Mesothelial cell of epicardium (in vitro differentiated cells): ENCODE measurements at places on chromosomes 2 and 18. TPM values are rescaled to one million over a fixed set of nuclear protein-coding genes. Genes with fewer than 3 reads are reported as not detected.

Gene SLC14A1
- 0.20 TPM in 1 of 3 replicates, not detected in the others for total RNA-seq

Gene ATG16L1
- 20.0 to 23.5 TPM (median 21.7 TPM) in 3 replicates for total RNA-seq

Gene DCC
- total RNA-seq: 0.38 to 1.3 TPM (median 1.0 TPM) in 3 replicates

Gene KLHL30
- 0.16 to 0.20 TPM (median 0.20 TPM) in 3 replicates for total RNA-seq

Gene BOK
- total RNA-seq: 33.0 to 37.2 TPM (median 36.0 TPM) in 3 replicates

GRCh38 chr2:30149976-30150375 lies 3.2 kb downstream of the YPEL5 start:
- no peak for DNase-seq

DNA sequence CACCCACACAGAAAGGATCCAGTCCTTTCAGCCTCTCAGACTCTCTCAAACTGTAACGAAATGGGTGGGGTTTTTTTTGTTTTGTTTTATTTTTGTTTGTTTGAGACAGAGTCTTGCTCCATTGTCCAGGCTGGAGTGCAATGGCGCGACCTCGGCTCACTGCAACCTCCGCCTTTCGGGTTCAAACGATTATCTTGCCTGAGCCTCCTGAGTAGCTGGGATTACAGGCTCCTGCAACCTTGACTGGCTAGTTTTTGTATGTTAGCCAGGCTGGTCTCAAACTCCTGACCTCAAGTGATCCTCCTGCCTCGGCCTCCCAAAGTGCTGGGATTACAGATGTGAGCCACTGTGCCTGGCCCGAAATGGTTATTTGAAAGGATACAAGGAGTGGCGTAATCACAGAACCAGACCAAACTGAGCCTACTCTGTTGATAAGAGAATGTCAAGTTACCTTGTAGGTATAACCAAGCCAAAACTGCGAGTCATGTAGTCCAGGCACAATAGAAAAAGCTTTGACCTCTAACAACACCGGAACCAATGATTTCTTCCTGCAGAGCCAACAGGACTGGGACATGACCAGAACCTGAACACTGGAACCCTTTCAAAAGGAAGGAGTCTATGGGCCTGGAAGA lies 72.5 kb downstream of the NCAPH start:
- no peak for DNase-seq

GRCh38 chr2:126839796-126840195 lies 58.9 kb upstream of the TEX51 start:
- DNase-seq: no peak

DNA sequence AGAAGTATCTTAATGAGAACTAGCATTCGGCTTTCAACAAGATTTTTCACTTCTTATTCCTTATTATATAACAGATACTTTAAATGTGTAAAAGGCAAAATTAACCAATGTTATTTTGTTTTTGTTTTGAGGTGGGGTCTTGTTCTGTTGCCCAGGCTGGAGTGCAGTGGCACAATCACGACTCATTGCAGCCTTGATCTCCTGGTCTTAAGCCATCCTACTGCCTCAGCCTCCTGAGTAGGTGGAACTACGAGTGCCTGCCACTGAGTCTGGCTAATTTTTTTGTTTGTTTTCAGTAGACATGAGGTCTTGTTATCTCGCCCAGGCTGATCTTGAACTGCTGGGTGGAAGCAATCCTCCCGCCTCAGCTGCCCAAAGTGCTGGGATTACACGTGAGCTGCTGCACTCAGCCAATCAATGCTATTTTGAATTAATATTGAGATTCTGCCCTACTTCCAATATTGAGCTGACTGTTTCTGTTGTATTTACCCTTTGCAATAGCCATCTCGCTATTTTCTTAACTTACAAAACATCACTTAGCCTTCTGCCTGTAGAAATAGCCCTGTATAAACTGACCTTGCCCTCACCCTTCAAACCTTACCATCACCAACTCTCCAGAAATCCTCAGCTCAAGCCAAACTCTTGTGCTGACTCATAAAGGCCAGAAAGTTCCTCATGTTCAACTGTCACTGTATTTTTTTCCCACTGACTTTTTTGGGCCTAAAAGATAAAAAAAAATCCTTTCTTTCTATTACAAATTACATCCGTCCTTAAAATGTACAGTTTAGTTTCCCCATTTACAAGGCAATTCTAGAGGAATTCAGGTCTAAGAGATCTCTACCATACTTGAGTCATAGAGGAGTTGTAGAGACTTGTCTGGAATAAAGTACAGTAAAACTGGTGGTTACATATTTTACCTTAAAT lies 94.3 kb downstream of the OLA1 start:
- no peak for DNase-seq

DNA sequence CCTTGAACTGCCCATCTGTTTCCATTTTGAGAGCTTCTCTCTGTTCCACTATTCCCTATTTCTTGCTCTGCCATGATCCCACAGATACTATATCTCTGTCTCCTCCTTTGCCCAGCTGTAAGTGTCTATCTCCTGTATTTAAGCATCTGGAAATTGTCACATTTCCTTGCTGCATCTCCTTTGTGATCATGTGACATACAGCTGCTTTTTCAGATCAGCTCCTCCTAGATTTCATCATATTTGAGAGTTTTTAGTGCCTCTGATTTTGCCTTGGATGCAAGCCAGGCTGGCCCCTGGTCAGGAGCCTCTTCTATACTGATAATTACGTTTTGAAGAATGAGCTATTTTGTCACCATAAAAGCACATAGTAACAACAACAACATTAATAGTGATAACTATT lies 131.7 kb upstream of the TNP1 start:
- DNase-seq: no peak

GRCh38 chr2:20617081-20617575 lies 33.8 kb downstream of the HS1BP3 start:
- no peak for DNase-seq

DNA sequence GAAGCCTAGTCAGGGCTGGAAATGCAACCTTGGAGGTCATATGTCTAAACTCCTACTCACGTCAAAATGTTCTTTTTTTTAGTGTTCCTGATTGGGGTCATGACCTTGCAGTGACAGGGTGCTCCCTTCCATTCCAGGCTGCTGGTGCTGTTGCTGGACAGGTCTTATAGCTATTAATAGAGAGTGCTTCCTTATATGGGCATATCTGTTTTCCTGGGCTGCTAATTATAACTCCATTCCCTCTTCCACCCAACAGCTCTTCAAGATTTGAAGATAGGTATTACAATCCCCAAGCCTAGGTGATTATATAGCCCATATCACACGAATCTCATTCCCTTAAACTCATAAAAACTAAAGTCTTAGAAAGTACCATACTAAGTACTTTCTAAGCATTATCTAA lies 12.6 kb downstream of the HOXD3 start:
- DNase-seq: no peak

DNA sequence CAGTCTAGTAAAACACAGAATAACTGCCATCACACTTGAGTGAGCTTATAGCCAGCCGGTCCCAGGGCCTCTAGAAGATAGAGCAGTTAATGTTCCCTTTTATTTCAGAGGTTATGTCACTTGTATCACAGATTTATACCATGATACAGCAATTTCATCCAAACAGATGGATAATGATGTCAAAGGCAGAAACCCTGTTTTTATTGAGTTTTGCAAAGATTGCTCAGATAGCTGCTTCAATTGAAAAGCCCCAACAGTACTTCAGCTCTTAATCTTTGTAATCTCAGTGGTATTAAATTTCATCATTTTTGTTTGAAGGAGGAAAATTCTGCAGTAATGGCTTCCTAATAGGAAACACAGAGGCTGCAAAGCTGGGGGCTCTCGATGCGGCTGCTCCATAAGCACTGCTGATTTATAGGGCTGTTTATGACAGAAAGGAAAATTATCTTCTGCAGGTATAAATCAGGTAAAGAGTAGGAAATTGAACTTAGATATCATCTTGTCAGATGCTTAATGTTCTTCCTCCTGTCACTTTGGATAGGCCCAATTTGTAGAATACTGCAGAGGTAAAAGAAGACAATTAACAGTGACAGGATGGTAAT lies 112.3 kb downstream of the LNPK start:
- no peak for DNase-seq

DNA sequence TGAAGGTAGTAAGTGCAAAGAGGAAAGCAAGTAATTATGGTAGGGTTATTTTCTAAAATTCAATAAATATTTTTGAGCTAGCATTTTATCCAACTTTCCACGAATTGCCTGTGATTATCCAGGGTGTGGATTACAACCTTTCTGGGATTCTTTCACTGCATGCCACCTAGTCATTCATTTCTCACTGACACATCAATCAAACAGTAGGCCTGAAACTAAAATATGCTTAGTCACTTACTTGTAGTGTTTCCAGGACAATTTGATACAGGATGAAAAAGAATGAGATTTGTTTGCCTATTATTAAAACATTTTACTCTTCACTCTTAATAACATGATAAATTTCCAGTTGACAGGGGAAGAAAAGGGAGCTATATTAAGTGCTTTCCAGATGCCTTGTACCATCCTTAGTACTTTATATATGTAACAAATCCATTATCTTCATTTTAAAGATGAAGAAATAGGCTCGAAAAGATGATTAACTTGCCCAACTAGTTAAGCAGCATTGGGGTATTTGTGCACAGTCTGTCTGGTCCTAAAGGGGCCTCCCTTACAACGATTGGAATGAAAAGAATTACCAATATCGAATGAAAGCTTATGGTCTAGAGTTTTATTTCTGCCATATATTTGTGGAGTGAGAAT lies 70.4 kb downstream of the KCTD1 start:
- DNase-seq: no peak

- no peak for DNase-seq
These were observed 1.1 kb downstream of the SLC38A11 start for GRCh38 chr2:164954186-164954585.

- DNase-seq: no peak
These were observed 44.0 kb downstream of the TCF4 start for GRCh38 chr18:55544014-55544413.

GRCh38 chr2:224433442-224433841 lies 31.5 kb upstream of the FAM124B start:
- no peak for DNase-seq

DNA sequence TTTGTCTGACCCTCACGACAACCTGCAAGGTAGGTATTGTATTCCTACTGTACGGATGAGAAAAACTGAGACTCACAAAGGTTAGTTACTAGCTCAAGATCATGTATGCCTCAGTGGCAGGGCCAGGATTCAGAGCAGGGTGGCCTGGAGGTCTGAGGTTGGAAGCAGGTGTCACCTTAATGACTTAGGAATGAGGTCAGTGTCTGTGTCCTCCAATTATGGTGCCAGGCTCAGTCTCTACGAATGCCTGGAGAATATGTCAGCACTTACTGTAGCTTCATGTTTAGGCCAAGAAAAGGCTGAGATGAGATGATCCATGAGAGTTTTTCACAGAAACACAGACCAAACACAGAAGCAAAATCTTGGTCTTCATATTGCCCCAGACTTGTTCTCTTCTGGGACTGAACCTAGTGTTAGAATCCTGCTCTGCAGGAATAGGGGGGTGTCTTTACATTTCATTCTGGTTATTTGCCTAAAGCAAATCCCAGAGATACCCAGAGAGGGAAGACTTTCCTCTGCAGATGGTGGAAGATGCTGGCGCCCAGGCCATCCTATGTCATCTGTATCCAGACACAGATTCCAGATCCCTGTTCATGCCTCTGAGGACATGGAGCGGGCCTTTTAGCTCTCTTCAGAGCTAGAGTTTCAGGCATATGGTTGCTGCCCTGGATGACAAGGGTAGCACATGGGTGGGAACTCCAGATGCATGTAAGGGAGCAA lies 16.3 kb upstream of the RAB10 start:
- no peak for DNase-seq
